ENCODE measurements at places on chromosomes 12 and 14. TPM values are rescaled to one million over a fixed set of nuclear protein-coding genes. Genes with fewer than 3 reads are reported as not detected.

- DNase-seq = no peak
These were observed 9.3 kb upstream of the USP15 start for GRCh38 chr12:62250671-62251608.

DNA sequence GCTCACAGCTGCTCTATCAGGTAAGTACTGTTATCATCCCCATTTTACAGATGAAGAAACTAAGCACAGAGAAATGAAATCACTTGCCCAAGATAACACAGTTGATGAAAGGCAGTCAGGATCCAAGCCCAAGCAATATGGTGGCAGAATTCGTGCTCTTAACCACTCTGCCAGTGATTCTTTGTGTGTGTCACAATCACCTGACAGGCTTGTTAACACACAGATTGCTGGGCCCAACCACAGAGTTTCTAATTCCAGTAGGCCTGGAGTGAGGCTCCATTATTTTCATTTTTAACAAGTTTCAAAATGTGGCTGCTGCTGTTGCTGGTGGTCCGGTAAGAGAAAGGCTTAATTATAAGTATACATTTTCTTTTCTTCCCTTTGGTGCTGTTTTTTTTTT lies 134.2 kb downstream of the TGFB3 start:
- no peak for DNase-seq

The ABCC9 gene
- 0.02 TPM for total RNA-seq

DNA sequence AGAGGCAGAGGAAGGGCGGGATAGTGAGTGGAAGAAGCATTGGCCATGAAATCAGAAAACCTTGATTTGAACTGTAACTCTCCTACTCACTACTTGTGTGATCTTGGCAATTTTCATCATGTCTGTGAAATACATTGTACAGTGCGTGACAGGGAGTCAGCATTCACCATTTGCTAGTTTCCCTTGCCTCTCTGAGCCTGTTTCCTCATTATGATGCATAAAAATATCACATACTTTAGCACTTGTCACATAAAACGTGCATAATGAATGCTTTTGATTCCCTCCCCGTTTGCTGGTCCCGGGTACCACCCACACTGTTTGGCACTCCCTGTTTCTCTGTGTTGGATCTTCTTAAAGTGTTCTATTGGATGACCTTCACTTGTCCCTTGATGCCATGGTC lies 101.1 kb upstream of the FRMD6 start:
- DNase-seq = no peak

The GNB3 gene
- 16.5 TPM for total RNA-seq

DNA sequence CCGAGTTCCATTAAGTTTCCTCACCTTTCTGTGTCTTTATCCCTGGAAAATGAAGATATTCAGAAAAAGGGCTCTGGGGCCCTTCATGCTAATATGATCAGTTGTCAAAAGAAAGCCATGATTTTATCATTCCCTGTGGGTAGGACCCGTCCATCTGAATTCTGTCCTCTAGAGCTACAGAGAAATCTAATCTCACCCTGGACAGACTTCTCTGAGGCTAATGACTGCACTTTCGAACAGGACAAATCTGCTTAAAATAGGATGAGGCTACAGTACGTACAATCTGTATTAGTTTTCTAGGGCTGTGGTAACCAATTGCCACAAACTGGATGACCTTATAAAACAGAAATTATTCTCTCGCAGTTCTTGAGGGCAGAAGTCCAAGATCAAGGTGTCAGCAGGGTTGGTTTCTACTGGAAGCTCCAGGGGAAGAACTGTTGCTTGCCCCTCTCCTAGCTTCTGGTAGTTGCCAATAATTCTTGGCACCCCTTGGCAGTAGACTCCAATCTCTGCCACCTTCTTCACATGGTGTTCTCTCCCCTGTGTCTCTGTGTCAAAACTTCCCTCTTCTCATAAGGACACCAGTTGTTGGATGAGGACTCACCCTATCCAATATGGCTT lies 1.3 kb downstream of the AK7 start:
- DNase-seq = no peak

- no peak for DNase-seq
These were observed 357.3 kb upstream of the RGS6 start for GRCh38 chr14:71574976-71575375.

DNA sequence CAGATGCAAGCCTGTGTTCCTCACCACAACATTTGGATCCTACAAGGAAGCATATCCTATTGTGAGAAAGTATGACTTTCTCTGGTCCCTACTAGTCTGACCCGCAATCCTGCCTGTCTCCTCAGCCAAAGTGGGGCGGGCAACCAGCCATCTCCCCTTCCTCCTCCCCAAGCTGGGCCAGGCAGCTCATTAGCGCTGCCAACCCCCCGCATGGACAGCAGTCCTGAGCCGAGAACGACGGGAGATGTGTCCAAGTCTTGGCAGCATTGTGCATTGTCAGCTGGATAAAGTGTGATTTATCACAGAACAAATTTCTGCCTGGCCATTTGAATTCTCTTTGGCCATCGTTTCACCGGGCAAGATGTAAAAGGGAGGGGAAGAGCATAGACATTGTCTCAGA lies 139.4 kb downstream of the SLC15A4 start:
- no peak for DNase-seq

The DDX55 gene
- 35.0 TPM for total RNA-seq

DNA sequence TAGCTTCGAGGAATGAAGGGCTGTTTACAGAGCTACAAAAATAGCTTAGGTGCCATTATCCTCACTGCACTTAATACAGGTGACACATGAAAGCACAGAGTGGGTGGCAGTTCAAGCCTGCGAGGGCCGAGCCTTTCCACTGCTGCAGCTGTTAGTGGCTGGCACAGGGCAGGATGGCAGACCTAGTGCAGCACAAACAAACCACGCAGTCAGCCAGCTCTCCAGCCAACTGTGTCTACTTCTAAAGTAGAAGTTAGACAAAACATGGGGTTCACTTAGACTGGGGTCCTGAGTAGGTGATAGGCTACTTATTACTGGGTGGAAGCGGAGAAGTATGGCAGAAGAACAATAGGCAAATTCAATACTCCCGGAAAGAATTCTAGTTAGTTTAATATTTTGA lies 95.4 kb downstream of the DUSP16 start:
- no peak for DNase-seq

GRCh38 chr14:43413084-43413483 lies 1094.0 kb downstream of the FSCB start:
- no peak for DNase-seq
